Activated CD4-positive, alpha-beta T cell treated with anti-CD3 and anti-CD28 coated beads, Interleukin-2, amount 10 ng/mL, durations not matched to agents 7 days and 5 days (primary cell): ENCODE measurements at places on chromosomes 13 and 19. TPM values are rescaled to one million over a fixed set of nuclear protein-coding genes. Genes with fewer than 3 reads are reported as not detected.

The RRAS gene
- 9.5 TPM for total RNA-seq

The CEACAM16 gene
- not detected for total RNA-seq

The SPRY2 gene
- total RNA-seq: not detected

The RAB20 gene
- total RNA-seq: 4.1 TPM

The GIPR gene
- 1.3 TPM for total RNA-seq

The SPTBN4 gene
- total RNA-seq: 0.50 TPM

The IZUMO2 gene
- not detected for total RNA-seq

The IGFL1 gene
- not detected for total RNA-seq

The RBM26 gene
- 69.5 TPM for total RNA-seq

The MRI1 gene
- 46.2 TPM for total RNA-seq

The GJB2 gene
- total RNA-seq: 5.6 TPM

The PEAK3 gene
- total RNA-seq: 0.25 TPM

The ZNF816 gene
- 14.5 TPM for total RNA-seq

The MAP4K1 gene
- total RNA-seq: 313 TPM

The MAMSTR gene
- total RNA-seq: 1.1 TPM

The CYSLTR2 gene
- 3.7 TPM for total RNA-seq

The PABPC3 gene
- 0.40 TPM for total RNA-seq
